ENCODE measurements at places on chromosomes 2 and 18. TPM values are rescaled to one million over a fixed set of nuclear protein-coding genes. Genes with fewer than 3 reads are reported as not detected.

- no peak for DNase-seq
Measured at GRCh38 chr2:151777487-151777886, 43.2 kb upstream of the NEB start.

DNA sequence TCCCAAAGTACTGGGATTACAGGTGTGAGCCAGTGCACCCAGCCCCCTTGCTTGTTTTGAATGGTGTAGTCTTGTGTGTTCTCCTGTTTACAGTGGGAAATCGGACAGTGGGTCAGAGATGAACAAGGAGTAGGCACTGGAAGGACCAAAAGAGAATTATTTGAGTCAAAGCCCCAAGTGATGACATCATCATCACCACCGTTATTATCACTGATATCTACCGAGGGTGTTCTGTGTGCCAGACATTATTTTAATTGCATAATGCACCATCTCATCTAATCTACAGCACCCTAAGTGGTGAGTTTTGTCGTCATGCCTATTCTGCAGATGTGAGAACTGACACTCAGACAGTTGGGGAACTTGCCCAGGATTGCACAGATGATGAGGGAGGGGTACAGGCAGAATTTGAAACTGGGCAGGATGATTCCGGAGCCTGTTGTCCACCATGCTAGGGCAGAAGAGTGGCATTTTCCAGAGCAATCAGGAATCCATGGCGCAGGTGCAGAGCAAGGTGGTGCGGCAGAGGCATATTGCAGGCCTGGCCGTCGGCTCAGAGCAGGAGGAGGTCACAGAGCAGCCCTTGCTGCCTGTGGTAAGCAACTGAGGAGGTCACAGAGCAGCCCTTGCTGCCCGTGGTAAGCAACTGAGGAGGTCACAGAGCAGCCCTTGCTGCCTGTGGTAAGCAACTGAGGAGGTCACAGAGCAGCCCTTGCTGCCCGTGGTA lies 137.0 kb upstream of the HDAC4 start:
- DNase-seq = no peak

GRCh38 chr18:57843386-57843785 lies 40.3 kb upstream of the ATP8B1 start:
- no peak for DNase-seq

GRCh38 chr18:71106701-71107100 lies 817.9 kb downstream of the SOCS6 start:
- DNase-seq = no peak

- no peak for DNase-seq
Measured at GRCh38 chr2:200086911-200087310, 131.5 kb downstream of the MAIP1 start.

Gene FZD7
- total RNA-seq = 14.4 TPM

GRCh38 chr2:231545105-231545902 lies 15.1 kb upstream of the NMUR1 start:
- no peak for DNase-seq

DNA sequence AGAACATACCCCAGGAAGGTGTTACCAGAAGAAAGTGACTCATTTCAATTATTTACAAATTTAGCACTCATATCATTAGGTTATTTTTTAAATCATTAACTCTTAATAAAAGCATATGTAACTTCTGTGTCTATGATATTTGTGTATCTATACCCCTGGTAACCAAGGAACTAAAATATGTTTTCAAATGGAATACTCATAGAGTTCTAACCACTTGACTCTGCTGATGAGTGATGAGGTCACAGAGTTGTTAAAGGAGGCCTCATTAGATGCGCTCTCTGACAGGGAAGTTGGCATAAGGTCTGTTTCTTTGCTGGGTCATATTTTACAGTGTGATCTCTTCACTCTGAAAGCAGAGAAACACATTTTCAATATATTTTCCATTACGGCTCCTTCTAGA lies 73.4 kb downstream of the CCDC150 start:
- no peak for DNase-seq

Data from thoracic aorta (tissue), 2 donors.